ENCODE measurements at places on chromosomes 5 and 9. TPM values are rescaled to one million over a fixed set of nuclear protein-coding genes. Genes with fewer than 3 reads are reported as not detected.

Gene SNCB
- not detected for total RNA-seq

Gene CYLC2
- not detected for total RNA-seq

Gene SLC2A8
- total RNA-seq = 1.8 TPM

Gene CCL19
- not detected for total RNA-seq

Gene SLC27A6
- not detected for total RNA-seq

Gene GNA14
- total RNA-seq = not detected

Gene GRM6
- total RNA-seq = not detected

Gene CMBL
- 2.1 TPM for total RNA-seq

Gene SCGB3A2
- not detected for total RNA-seq

Gene AIF1L
- total RNA-seq = 1.4 TPM

Gene TRPM6
- total RNA-seq = not detected

Gene HACD4
- 13.0 TPM for total RNA-seq

Gene ANKRD34B
- total RNA-seq = not detected

Gene CNTFR
- total RNA-seq = not detected

Gene CMYA5
- 0.19 TPM for total RNA-seq

Gene LECT2
- not detected for total RNA-seq

Gene BARHL1
- total RNA-seq = not detected

Gene SPATA31D4
- total RNA-seq = not detected

Gene NTNG2
- total RNA-seq = 2.2 TPM

Gene DTWD2
- 2.4 TPM for total RNA-seq

Gene EMB
- total RNA-seq = 156 TPM

Gene MLANA
- not detected for total RNA-seq

Gene WNK2
- total RNA-seq = 0.19 TPM

Gene PCDHB14
- not detected for total RNA-seq

Gene SLC34A3
- total RNA-seq = not detected

Gene DELE1
- total RNA-seq = 92.5 TPM
